ENCODE measurements at places on chromosomes 1 and 21.

GRCh38 chr1:93692451-93692861 is 10.8 kb upstream of the BCAR3 start:
- no peak for DNase-seq

GRCh38 chr21:41953249-41953830 is 478 bp downstream of the C2CD2 start:
- no peak for DNase-seq

- no peak for DNase-seq
Measured at GRCh38 chr1:33982419-33982818, 118.5 kb downstream of the HMGB4 start.

DNA sequence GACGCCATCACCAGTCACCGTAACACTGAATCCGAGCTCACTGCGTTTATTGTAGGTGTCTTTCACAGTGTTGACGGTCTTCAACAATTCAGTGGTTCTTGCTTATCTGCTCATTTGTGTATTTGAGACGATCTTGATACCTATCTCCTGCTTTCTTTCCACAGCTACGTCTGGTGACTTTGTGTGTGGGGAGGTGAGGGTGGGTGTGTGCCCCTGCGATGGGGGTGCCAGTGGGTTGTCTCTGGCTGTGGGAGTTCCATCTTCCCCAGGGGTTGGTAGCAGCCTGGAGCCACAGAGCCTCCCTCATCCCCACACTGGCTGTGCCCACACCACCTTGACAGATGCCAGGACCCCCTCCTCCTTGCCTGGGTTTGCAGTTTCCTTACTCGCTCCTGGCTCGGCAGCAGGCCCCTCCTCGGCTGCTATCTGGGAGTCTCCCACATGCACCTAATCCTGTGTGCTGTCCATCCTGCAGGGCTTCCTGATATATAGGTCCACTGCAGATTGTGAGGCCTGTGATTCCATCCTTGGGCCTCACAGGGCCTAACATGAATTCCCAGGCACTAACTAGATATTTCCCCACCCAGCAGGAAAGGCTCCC is 6.3 kb upstream of the PARP1 start:
- DNase-seq: peak; percentile 22

DNA sequence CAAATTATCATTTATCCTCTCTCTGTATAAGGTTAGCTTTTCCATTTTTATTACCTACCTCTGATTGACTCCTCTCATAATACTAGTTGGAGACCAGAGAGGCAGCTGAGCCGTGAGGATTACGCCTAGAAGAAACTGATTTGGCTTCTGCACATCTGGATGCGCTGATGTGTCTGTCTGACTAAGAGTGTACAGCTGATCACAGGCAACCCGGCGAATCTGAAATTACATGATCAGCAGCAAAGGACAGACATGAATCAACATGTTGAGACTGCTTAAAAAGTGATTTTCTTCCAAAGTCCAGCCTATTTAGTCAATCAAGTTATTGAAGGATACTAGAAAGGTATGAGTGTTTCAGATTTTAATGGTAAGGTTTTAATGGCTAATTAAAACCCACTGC is 81.2 kb downstream of the PCSK9 start:
- no peak for DNase-seq

- no peak for DNase-seq
Measured at GRCh38 chr1:91673613-91674012, 173.0 kb downstream of the CDC7 start.

DNA sequence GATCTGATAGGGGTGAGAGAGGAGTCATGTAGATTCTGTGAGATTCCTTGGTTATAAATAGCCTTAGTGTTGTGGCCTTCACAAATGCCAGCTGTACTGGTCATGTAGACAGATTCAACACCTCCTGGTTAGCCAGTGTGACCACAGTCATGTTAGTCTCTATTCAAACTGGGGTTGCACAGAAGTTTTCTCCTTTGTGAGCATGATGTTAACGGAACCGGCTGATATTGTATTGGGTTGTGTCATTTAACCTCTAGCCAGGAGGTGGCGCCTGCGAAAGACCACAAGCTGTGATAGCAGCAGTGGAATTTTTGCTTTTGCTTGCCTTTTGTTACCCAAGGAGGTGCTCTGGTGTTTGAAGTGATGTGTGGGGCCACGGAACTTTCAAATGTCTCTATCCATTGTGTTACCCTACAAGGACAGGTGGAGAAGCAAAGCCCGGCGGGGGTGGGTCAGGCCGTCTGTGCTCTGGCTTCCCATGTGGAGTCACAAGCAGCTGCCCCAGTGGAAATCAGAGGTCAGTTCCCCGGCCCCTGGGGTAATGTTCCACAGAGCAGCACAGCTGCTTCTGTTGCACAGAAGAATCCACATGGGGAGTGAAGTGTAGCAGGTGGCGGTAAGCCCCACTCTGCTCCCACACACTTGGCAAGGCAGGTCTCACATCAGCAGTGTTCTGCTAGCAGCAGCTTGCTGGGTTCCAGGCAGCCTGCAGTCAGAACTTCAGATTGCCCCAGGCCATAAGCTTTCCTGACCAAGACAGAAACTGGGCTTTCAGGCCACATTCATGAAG is 112.6 kb downstream of the ADAMTS1 start:
- DNase-seq: no peak
